Tibial artery (tissue), 4 donors: ENCODE measurements at places on chromosomes 12 and 14.
A peak's percentile ranks its signal among the peaks of the same experiment; 100 is the strongest.

- peak overlapping the region; percentile 86 for H3K27ac ChIP-seq
- H3K4me1 ChIP-seq, result peaks cover 36% of the 10 kb centered on the region
- no peak for DNase-seq
These were observed 539 bp downstream of the PSME2 start for GRCh38 chr14:24145690-24146452.

DNA sequence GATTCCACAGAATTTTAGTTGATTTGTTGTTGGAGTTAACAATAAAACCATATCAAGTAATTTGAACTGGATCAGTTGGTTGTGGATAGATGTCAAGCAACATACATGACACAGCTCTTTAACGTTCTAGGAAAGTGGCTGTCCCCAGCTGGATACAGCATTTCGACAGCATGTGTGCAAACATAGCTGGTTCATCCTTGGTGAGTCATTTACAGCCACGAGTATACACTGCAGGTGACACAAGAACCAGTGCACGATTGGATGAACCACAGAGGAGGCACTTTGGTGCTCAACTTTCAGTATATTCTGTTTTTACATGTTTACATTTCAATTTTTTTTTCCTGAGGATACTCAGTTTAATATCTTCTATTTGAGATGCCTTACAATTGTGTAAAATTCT lies 242.4 kb downstream of the TMEM117 start:
- no peaks in the 10 kb centered on the region for H3K27me3 ChIP-seq
- no peak overlapping the region for H3K27ac ChIP-seq
- H3K4me1 ChIP-seq, result peaks cover 14% of the 10 kb centered on the region

DNA sequence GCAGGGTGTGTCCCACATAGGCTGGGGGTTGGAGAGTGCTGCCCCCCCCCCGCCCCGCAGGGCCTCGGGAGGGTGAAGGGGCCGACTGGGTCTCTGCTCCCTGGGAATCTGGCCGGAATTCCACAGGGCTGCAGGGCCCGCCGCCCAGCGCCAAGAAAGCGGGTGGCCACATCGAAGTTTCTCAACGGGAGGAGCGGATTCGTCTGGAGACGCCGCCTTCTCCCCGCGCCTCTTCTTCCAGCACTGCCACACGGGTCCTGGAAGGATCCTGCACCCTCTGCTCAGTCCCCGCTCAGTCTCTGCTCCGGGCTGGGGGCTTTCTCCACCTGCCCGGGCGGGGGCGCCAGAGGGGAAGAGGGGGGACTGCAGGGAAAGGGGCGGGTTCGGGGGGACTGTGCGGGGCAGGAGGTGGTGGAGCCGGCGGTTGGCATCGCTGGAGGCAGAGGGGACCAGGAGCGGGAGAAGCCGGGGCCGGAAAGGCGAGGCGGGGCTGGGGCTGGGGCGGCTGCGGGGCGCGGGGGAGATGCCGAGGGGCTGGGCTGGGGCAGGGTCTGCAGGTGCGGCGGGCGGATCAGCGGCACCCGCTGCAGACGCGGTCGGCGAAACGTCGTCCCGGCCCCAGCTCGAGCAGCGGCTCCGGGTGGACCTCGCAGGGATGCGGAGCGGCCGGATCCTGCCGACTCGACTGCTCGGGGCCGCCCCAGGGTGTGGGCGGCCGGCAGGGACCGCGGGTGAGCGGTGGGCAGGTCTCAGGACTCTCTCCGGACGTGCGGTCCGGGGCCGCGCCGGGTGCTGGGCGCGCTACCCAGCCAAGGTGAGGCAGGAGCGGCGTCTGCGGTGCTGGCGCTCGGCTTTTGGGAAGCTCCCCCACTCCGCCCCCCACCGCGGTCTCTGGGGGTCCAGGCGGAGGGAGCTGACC lies 811.4 kb upstream of the TMEM132C start:
- no peaks in the 10 kb centered on the region for H3K27me3 ChIP-seq
- H3K4me3 ChIP-seq, result peak overlapping the region; percentile 29
- peaks cover 25% of the 10 kb centered on the region for H3K4me1 ChIP-seq

DNA sequence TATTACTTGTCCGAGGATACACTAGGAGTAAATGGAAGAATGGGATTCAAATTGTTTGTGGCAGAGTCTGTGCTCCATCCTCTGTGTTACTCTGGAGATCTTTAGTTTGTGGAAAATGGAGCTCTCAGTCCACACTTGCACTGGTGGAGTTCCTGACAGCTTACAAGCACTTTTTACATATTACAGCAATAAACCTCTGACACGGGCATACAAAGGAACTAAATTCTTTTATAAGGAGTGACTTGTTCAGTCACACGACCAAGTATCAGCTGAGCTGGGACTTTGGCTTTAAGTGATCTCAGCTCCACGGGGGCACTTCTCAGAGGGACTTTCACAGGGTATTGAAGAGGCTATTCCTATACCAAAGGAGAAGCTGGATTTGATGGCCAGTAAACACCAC lies 417.5 kb downstream of the LRIG3 start:
- no peak overlapping the region for H3K27ac ChIP-seq
- no peaks in the 10 kb centered on the region for H3K36me3 ChIP-seq
- H3K4me3 ChIP-seq, result no peak overlapping the region
- no peaks in the 10 kb centered on the region for H3K4me1 ChIP-seq
- no peaks in the 10 kb centered on the region for H3K27me3 ChIP-seq
- DNase-seq, result no peak

DNA sequence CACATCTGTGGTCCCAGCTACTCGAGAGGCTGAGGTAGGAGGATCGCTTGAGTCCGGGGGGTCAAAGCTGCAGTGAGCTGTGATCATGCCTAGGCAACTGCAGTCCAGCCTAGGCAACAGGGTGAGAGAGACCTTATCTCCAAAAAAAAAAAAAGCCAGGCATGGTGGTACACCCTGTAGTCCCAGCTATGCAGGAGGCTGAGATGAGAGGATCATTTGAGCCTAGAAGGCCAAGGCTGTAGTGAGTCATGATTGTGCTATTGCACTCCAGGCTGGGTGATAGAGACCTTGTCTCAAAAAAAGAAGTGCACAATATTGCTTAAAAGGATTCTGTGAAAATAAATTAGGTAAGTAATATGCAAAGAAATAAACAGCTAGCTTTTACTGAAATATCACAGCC lies 17.0 kb downstream of the NAA25 start:
- H3K27me3 ChIP-seq, result no peaks in the 10 kb centered on the region
- no peaks in the 10 kb centered on the region for H3K4me1 ChIP-seq
- no peak overlapping the region for H3K27ac ChIP-seq
- H3K36me3 ChIP-seq, result peaks cover 52% of the 10 kb centered on the region

- H3K27ac ChIP-seq, result no peak overlapping the region
- no peaks in the 10 kb centered on the region for H3K36me3 ChIP-seq
- no peaks in the 10 kb centered on the region for H3K27me3 ChIP-seq
- no peak for DNase-seq
These were observed 75.5 kb upstream of the CPM start for GRCh38 chr12:69008520-69008919.

- no peak overlapping the region for H3K27ac ChIP-seq
- H3K4me1 ChIP-seq, result no peaks in the 10 kb centered on the region
- H3K27me3 ChIP-seq, result no peaks in the 10 kb centered on the region
- H3K4me3 ChIP-seq, result no peak overlapping the region
These were observed 90.3 kb downstream of the PAX9 start for GRCh38 chr14:36751920-36752319.
